ENCODE measurements at places on chromosomes 3 and 15.

DNA sequence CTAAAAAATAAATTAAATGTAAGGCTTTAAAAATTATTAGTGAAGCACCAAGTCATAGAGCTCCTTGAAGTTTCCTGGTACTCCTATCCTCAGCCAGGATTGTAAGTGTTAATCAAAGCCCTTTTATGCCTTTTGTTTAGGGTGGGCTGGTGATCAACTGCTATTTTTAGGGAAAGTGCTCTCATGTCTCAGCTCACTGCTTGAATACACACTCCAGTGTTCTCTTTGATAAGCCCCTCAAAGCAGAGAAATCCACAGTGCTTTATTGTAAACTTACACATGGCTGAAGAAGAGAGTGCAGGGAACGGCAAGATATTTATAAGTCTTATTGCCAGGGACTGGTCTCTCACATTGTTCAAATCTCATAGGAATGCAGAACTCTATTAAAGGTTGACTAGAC is 156.4 kb upstream of the AZI2 start:
- DNase-seq = no peak

DNA sequence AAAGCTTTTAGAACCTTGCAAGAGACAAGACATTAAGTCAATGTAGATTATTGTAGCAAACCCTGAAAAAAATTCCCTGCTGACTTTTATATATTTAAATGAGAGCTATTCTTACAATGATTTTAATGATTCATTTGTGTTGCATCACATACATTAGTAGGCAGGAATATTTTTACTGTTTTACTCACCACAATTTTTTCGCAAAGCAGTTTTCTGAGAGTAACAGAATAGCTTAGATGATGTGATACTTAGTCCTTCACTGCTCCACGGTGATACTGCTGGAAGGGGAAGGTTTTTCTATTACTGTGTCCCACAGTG is 43.9 kb upstream of the CLRN1 start:
- no peak for DNase-seq

DNA sequence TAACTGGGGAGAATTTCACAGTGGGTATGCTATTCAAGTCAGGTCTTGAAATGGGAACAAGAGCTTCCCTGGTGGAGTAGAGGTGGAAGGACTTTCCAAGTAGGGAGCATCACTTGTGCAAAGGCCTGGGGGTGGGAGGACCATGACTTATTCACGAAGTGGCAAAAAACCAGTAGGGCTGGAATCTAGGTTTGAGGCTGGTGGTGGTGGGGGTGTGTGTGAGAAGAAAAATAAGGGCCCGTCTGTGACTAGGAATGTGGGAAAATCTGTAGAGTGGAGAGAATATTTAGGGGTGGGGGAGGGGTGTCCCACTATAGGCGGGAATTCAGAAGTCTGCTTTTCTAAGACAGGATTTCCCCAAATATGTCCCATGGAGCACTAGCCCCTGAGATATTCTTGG is 271.9 kb upstream of the TBL1XR1 start:
- DNase-seq = no peak

- DNase-seq = no peak
These were observed 62.0 kb downstream of the TSC22D2 start for GRCh38 chr3:150469931-150470740.

GRCh38 chr3:47283193-47283537 is 421 bp downstream of the KLHL18 start:
- no peak for DNase-seq

- DNase-seq = no peak
These were observed 2.6 kb downstream of the TIMMDC1 start for GRCh38 chr3:119500901-119501300.

DNA sequence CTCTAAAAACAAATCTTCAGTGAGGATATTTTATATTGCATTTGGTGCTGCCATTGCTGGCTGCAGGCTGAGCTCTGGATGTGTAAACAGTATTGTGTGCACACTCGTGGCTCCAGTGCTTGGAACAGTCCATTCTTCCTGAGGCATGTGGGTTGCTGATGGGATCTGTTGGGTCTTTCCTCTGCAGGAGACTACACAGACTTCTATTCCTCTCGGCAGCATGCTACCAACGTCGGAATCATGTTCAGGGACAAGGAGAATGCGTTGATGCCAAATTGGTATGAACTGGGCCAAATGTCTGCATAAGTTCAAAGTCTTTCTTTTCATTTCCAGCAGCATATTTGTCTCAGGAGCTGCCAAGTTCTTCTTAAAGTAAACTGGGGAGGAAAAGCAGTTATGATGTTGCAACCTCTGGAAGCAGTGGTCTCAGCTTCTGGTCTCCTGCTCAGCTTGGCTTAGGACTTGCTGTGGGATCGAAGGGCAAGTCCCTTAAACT is 9.3 kb downstream of the FAH start:
- DNase-seq = no peak

- DNase-seq = no peak
These were observed 22.3 kb downstream of the GRIP2 start for GRCh38 chr3:14517601-14518431.

Measured in NCI-H1048 (cell line).